ENCODE measurements at places on chromosomes 6 and 20.
A peak's percentile ranks its signal among the peaks of the same experiment; 100 is the strongest.

DNA sequence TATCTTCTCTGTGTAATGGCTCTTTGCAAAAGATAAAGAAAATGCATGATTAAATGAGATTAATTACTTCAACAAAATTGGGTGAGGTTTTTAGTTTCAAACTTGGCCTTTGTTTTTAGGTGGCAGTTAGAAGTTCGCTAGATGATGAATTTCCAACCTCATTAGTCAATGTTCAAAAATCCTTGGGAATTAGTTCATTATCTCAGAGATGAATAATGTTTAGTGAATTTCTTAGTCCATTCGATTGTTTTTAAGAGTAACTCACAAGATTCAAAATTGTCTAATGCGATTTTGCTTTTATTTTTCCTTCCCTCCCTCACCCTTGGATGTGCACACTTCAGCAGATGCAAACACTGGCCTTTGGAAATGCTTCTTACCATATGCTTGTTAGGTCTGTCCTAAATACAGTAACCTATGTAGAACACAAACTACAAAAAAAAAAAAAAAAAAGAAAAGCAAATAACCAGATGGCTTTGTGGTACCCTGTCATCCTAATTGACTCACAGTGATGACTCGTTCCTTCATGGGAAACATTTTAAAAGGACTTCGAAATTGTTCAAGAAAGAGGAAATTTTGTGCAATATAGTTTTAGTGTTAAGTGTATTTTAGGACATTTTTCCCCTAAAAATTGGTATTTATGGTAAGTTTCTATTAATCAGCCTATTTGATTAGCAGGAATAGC, 66.7 kb downstream of the FAM229B start:
- DNase-seq, result no peak

DNA sequence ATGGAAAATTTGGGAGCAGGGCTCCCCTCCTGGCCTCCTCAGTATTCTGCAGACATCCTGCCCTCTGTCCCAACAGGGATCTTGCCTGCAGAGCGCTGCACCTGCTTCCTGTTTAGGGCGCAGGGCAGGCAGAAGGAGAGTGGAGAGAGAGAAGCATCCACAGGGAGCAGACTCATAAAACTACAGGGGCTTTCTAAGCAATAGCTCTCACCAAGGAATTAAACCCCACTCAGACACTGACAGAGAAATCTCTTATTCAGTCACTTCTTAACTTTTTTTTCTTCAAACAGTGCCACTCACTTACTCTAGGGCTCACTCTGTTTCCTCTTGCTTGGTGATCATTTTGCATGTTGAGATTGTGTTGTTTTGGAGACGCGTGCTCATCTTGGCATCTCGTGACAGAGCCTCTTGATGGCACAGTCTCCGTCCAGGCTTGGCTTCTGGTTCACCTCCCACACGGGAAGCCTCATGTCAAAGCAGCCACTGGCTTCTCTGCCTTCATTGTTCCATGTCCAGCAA, 153.1 kb upstream of the INSM1 start:
- DNase-seq, result peak; percentile 80

GRCh38 chr6:22825210-22825609, 255.8 kb downstream of the HDGFL1 start:
- DNase-seq, result no peak

GRCh38 chr20:2089447-2089846, 12.2 kb upstream of the STK35 start:
- DNase-seq, result no peak

DNA sequence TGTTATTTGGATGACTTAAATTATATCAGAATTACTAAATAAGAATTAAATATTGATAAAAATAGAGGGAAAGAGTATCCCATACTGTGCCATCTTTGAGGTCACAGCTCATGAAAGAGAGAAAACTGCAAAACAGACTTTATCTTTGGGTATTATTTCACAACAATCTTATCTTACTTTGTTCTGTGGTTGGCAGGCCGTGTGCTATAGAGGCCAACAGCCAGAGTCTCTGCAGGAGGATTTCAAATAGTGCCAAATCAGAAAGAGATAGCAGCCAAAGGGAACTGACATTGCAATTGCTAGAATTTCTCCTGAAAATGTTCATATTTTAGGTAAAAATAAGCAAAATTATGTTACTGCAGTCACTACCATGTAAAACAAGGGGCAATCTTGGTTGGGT, 354.2 kb downstream of the GRIK2 start:
- DNase-seq, result no peak
